HT-29 (cell line): ENCODE measurements at places on chromosomes 5 and 9. TPM values are rescaled to one million over a fixed set of nuclear protein-coding genes. Genes with fewer than 3 reads are reported as not detected.
A peak's percentile ranks its signal among the peaks of the same experiment; 100 is the strongest.

DNA sequence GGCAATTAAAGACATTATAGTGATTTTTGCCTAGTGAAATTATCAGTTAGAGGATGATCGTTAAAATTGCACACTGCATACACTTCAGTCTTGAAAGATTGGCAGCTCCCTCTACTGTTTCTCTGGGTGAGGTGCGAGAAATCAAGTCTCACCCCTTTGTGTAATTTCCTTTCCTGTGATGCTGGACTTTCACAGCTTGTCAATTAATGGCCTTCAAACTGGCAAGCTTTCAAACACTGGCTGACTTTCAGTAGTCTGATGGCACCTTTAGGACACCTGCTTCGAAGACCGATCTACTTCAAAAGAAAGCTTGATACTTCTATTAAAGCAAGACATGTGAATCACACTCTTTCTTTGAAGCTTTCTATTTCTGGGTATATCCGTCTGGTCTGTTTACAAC is 706.7 kb upstream of the PTPRD start:
- DNase-seq = peak; percentile 54

GRCh38 chr5:11182441-11183080 is 421.5 kb upstream of the DAP start:
- DNase-seq = peak; percentile 65

GRCh38 chr5:109844695-109845094 is 155.0 kb downstream of the MAN2A1 start:
- no peak for DNase-seq

CATSPER3 gene
- not detected in 2 replicates for total RNA-seq

GRCh38 chr5:671459-672328 is 21.5 kb downstream of the TPPP start:
- DNase-seq = peak; percentile 93

NRG2 gene
- total RNA-seq = not detected in 2 replicates

DNA sequence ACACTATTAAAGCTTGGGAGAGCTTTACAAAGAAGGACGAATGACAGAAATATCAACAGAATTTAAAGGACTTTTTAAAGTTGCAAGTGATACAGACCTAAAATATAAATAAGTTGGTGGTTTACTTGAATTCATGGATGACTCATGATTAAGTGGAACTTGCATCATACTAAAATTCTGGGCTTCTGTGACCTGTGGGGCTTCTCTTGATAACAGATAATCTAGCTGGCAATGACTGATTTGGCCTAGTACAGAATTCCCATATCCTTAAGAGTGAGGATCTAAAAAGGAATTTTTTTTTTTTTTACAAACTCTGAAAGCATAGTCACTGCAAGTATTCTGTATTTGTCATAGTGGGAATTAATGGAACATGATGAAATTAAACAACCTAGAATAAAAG is 543.7 kb upstream of the SGCD start:
- DNase-seq = no peak

DNA sequence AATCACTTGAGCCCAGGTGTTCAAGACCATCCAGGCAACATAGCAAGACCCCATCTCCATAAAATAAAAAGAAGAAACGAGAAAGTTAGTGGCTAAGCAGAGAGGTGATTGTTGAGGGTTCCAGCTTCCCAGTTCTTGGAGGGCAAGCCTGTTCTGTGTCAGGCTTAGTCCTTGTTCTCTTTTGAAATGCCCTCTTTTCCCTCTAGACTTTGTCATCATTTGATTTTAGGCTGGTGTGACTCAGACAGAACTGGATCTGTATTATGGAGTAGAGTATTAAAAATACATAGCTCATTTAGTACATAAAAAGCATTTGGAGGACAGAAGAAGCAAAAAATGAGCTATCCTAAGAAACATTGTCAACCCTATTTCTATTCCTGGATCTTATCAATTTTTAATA is 159.4 kb downstream of the CD180 start:
- no peak for DNase-seq

DNA sequence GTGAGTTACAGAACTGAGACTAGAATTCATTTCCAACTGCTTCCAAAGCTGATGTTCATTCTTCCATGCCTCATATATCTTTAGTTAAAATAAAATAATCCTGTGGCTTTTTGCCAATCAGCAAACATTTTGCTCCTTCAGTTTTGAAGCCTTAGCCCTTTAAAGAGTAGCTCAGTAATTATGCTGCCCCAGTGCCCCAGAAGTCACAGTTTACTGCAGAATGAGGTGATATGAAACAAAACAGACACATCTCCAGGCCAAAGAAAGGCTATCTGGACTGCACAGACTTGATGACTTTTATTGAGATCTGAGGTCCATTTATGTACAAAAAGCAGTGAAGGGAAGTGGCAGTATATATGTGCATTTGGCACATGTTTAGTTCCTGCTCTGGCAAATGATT is 285.8 kb upstream of the ZNF462 start:
- DNase-seq = no peak
